ENCODE measurements at places on chromosomes 16 and 17.

- no peak for DNase-seq
These were observed 198.0 kb downstream of the C16orf95 start for GRCh38 chr16:87119168-87119567.

DNA sequence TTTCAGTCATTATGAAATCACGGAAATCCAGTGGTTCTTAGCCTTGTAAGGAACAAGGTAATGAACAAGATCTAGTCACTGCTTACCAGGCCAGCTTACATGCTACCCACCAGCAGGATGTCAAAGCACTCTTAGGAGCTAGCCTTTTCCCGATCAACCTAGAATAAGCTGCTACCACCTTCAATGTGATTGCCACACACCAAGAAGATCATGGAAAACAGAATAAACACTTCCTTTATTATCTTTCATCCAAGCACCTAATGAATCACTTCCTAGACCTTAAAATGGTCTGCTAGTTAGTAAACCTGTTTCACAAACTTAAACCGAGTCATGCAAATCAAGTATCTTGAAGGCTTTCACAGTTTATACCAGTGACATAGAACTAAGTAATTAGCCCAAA, 5.0 kb downstream of the BBS2 start:
- no peak for DNase-seq

- no peak for DNase-seq
These were observed 596.2 kb downstream of the MAF start for GRCh38 chr16:79004309-79004708.

DNA sequence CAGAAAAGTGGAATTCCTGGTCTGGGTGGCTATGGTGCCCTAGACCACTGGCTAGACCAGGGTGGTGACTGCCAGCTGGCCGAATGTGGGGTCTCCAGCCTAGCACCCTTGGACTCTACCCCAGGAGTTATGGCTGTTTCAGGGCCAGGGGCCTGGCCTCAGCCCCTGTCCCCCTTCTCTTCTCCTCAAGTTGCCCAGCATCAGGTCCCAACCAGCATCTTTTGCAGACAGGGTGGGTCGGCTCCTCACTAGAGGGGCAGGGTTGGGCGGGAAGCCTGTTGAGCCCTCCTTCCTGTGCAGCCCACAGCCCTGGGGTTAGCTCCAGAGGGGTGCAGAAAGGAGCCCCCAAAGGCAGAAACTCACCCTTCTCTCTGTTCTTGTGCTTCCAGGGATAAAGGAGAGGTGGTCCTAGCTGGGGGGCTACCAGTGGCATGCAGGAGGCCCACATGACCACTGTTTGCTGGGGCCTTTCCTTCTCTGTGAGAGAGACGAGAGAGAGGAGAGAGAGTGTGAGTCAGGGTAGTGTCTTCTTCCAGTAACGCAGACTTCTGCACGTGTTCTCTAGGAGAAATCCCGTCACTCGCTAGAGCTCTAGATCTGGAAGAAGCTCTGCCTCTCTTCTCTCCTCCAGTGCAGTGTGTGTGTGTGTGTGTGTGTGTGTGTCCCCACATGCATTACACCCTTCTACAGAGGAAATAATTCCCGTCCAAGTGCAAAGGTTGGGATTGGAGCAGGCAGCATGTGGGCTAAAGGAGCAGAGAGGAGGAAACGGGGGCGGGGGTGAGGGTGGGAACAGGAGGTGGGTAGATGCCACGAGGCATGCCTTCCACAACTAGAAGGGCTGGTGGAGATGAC, 209.4 kb downstream of the SEC14L1 start:
- DNase-seq, result no peak

GRCh38 chr16:50603206-50604064, 55.2 kb downstream of the NKD1 start:
- no peak for DNase-seq

DNA sequence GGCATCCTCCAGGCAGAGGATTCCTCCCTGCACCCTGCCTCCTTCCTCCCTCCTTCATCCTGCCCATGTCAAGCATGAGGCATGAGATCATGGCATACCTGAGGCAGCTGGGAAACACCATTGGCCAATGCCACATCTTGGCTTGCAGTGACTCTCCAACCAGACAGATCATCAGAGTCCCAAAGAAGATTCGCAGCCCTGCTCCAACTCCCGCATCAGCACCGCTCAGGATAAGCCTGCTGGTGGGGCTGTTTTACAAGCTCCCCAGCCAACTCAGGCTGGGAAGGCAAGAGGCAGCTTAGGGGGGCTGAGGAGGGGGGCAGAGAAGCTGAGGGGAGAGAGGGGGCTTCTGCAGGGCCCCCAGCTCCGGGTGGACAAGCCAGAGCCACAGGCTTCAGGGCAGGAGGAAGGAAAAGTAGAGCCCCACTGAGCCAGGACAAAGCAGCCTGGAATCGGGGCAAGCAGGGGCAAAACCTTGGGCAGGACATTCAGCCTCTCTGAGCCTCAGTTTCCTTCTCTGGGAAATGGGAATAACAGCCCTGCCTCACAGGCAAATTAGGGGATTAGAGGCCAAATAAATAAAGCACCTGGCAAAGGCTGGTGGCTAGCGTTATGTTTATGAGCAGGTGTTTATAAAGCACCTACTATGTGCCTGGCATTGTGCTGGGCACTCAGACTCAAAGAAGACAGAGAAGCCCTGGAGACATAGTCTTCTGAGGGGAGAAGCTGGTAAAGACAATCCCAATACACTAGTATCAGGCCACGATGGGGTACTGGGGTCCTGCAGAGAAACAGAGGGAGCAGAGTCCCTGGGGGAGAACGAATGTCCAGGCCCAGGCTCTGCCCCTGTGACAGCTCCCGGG, 88.1 kb downstream of the GOSR1 start:
- DNase-seq, result no peak

DNA sequence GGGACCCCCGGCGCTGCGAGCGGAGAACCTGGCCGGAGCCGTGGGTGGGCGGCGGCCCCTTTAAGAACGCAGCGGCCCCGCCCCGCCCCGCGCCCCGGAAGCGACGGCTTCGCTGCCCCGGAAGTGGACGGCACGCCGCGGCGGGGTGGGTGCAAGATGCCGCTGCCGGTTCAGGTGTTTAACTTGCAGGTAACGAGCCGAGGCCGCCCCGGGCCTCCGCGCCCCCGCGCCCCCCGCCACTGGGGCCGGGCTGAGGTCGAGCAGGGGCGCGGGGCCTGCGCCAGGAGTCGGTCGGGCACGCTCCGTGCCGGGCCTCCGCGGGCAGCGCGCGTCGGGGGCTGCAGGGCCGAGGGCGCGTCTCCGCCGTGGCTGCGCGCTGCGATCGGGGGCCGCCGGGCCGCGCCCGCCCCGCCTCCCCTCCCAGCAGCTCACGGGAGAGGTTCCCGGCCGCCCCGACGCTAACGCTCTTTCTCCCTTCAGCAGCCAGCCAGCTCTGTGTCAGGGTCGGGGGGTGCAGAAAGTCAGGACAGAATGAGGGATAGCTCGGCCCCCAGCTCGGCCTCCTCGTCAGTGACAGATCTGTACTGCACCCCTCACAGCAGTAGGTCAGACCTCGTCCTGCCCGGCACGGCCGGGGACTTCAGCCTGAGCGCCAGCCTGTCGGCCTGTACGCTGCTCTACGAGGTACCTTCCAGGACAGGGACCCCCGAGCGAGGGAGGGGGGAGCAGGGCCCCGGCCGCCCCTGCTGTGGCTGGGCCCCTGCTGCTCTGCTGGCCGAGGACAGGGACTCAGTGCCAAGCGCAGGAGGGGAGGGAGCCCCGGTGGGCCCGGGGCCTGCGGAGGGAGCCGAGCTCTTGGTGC, at the start of the genes GPS1 and RFNG:
Gene GPS1 (plus strand): TSS at position 123 of the 862 bp plus-strand sequence. CDS start 34 bp downstream, at position 157.
Gene RFNG (minus strand): TSS at position 36 of the 862 bp plus-strand sequence. CDS start 45 bp downstream, outside the sequence.
- DNase-seq, result peak; percentile 82

GRCh38 chr17:48549914-48550501, 5.1 kb upstream of the HOXB2 start:
- no peak for DNase-seq

GRCh38 chr17:74176546-74177001, 26.9 kb upstream of the RPL38 start:
- DNase-seq, result peak; percentile 77

DNA sequence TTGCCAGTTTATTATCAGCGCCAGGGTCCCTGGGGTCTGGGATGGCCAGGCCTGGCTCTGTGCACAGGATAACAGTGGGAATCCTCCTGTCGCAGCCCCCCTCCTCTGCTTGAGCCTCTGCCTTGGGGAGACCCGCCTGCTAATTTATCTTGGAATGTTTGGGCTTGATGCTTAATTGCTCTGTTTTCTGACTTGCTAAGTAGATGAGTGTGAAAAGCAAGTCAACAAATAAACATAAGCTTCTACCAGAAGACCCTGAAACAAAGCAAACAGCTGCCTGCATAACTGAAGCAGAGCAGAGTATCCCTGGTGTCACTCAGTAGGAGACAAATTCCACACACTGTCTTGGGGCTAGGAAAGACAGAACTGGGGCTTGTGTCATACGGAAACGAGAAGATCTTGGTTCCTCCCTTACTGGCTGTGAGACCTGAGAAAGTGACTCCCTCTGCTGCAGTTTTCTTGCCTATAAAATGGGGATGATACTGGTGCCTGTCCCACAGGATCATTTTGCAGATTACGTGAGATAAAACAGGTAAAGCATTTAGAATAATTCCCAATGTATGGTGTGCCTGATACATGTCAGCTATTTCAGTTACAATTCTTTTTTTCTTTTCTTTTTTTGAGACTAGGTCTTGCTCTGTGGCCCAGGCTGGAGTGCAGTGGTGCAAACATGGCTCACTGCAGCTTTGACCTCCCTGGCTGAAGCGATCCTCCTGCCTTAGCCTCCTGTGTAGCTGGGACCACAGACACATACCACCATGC, 44.8 kb upstream of the IRX3 start:
- no peak for DNase-seq

- no peak for DNase-seq
These were observed 11.6 kb downstream of the ZACN start for GRCh38 chr17:76090517-76091129.

DNA sequence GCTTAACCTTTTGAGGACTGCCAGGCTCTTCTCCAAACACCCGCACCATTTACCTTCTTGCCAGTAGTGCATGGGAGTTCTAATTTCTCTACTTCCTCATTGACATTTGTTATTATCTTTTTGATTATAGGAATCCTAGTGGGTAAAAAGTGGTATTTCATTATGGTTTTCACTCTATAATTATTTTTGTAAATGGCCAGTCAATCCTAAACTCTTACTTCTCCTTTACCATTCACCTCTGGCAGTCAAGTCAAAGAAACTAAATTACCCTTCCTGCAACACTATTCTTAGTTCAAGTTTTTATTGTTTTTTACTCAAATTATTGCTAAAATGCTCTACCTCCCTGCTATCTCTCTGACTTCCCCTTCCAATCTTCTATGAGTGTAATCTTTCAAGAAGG, 29.8 kb upstream of the ANKFY1 start:
- no peak for DNase-seq

DNA sequence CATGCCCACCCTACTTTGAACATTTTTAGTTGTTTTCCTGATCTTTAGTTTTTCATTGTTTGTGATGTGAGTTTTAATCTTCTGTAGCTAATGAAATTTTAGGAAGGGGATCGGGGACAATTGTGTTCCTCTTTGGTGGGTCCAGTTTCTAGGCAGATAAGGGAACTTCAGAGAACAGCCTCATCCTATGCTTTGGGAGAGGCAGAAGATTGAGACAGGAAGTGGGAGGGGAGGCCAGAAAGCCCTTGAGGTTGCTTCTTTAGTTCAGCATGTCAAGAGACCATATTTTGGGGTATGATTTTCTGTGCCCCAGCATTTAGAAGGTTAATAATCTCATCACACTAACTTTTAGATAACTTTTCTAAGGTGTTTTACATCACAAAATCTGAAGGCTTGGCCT, 191.0 kb downstream of the TANC2 start:
- DNase-seq, result no peak

DNA sequence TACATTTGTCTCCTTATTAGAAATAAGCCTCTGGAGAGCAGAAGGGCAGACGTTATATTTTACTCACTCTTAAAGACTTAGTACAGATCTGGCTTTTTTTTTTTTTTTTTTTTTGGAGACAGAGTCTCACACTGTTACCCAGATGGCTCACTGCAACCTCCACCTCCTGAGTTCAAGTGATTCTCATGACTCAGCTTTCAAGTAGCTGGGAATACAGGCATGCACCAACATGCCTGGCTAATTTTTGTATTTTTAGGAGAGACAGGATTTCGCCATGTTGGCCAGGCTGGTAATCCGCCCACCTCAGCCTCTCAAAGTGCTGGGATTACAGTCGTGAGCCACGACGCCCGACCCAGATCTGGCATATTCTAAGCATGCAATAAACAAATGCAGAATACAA, 36.4 kb upstream of the TMEM97 start:
- DNase-seq, result no peak

GRCh38 chr17:4008082-4008435, 43.8 kb upstream of the ATP2A3 start:
- DNase-seq, result no peak

- no peak for DNase-seq
These were observed 96.7 kb downstream of the AATF start for GRCh38 chr17:37045351-37045922.

DNA sequence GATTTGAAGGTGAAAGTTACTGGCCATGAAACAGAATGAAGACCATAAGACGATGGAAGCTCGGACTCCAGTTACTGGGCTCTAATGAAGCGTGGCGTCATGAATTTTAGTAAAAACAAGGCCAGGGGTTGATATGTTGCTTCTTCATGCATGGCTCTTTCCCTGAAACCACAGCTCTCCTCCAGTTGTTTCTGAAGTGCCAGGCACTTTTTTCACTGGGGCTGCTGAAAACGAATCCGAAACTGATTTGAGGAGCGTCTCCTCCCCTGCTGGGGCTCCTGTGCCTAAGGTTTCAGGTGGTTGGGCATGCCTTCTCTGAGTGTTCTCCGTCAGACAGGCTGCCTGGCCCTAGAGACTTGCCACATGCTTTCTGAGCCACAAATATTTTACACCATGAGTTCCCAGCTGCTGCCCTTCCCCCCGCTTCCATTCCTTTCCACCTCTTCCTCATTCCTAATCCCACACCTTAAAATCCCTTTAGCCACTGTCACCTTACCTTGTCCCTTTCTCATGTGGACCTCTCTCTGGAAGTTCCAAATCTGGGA, 3.7 kb upstream of the MYL4 start:
- peak; percentile 31 for DNase-seq

DNA sequence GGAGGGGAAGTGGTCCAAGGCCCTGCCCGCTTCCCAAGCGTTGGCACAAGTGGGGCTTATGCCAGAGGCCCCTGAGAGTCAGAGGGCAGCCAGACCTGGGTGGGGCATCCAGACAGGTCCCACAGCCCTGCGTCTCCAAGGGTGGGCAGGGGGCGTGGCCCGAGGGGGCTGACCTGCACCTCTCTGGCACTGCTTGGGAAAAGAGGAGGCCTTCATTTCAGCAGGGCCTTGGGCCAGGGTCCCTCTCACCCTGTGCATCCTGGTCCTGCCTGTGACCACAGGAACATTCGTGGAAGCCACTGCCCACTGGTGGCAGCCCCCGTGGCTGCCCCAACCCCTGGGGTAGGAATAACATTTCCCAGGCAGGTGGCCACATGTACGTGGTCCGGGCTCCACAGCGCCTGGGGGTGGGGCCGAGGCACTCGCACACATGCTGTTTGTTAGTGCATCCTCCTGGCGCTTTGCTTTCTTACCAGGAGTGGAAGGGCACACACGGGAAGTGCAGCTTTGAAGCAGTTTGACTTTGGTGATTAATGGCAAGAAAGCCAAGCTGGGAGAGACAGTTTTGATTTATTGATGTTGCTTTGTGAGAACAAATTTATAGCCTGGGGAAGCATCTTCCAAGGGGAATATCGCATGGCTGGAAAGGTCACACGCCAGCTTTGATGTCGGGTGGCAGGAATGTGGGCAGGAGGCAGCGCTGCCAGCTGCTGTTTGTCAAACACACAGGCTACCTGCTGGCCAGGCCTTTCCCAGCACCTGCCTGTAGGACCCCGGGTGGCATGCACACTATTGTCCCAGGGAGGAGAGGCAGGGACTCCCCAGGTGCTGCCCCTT, 4.3 kb downstream of the CENPX start:
- no peak for DNase-seq
